ENCODE measurements at places on chromosomes 4 and X.

GRCh38 chr4:176708771-176709311 is 83.9 kb downstream of the VEGFC start:
- peak; percentile 51 for DNase-seq

GRCh38 chr4:128310266-128310697 is 22.7 kb upstream of the PGRMC2 start:
- no peak for DNase-seq

DNA sequence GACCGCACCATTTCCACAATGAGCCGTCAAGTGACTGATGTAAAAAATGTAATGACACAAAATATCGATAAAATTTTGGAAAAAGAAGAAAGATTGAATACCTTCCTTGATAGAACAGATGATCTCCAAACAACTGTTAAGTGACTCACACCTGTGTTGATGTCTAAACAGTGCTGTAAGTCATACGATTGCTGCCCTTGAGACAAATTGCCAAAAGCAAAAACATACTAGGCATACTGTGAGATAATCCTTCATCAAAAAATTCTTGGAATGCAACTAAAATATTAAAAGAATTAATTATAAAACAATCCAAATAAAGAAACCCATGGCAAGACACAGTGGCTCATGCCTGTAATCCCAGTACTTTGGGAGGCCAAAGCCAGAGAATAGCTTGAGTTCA is 53.4 kb downstream of the HNRNPD start:
- DNase-seq = no peak

DNA sequence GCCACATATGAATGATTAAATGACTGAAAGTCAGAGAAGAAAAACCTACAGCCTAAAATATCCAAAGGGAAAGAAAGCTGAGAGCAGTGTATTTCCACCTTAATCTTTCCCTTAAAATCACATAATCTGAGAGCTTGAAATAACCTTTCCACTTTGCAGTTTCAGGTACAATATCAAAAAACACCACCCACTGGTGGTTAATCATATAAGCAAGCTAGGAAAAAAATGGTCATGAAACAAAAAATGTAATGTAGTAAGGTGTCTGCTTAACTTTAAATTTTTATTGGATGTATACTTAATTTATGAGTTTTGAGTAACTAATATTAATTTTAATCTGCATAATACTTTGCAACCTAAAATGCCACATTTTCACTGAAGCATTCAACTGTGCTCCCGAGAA is 3.2 kb downstream of the PRDM5 start:
- no peak for DNase-seq

DNA sequence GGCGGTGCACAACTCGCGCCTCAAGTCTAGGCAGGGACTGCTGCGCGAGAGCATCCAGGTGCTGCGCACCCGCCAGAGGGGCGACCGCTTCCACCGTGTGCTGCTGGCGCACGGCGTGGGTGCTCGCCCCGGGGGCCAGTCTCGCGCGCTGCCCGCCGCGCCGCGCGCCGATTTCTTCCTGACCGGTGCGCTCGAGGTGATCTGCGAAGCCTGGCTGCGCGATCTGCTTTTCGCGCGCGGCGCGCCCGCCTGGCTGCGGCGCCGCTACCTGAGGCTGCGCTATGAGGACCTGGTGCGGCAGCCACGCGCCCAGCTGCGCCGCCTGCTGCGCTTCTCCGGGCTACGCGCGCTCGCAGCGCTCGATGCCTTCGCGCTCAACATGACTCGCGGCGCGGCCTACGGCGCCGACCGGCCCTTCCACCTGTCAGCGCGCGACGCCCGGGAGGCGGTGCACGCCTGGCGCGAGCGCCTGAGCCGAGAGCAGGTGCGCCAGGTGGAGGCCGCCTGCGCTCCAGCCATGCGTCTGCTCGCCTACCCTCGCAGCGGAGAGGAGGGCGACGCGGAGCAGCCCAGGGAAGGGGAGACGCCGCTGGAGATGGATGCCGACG is 1.3 kb downstream of the CHST7 start:
- no peak for DNase-seq

DNA sequence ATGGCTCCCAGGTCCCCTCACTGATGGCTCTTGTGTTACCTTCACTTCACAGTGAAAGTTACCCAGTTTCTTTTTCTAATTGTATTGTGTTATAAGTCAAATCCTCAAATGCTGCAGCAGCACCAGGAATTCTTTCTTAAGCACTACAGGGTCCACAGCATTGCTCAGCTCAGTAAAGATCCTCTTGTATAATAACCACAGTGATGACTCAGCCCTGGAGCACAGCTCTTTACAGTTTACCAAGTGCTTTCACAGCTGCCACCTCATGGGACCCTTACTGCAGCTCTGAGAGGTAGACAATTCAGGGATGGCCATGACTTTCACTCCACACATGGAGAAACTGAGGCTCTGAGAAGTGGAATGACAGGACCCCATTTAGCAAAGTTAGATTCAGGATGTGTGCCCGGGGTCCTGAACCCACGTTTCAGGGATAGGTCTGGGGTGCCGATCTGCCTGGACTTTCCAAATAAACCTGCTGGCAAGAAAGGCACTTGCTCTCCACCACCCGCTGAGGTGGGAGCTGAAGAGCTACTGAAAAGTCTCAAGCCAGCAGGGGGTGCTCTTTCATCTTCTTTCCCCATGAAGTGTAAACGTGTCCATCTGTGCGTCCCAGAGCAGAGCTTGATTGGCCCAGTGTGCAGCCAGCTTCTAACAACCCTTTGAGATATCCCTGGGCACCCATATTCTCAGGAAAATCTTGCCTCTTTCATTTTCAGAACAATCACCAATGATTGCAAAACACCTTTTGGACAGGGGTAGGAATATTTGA is 35.7 kb upstream of the GABRQ start:
- DNase-seq = no peak

All from fibroblast of skin of left quadriceps (primary cell).